Lower lobe of right lung (tissue), 2 donors: ENCODE measurements at places on chromosomes 12 and 14. TPM values are rescaled to one million over a fixed set of nuclear protein-coding genes. Genes with fewer than 3 reads are reported as not detected.

GRCh38 chr12:64672925-64673409 is 62.7 kb downstream of the RASSF3 start:
- DNase-seq, result peak; percentile 55
- H3K27ac ChIP-seq, result peak overlapping the region; percentile 78
- H3K4me3 ChIP-seq, result no peak overlapping the region
- no peaks in the 10 kb centered on the region for H3K27me3 ChIP-seq

- H3K27ac ChIP-seq, result no peak overlapping the region
- H3K27me3 ChIP-seq, result no peaks in the 10 kb centered on the region
- no peaks in the 10 kb centered on the region for H3K36me3 ChIP-seq
- H3K4me1 ChIP-seq, result no peaks in the 10 kb centered on the region
Observed at GRCh38 chr12:25932971-25933370, 25.5 kb upstream of the RASSF8 start.

DNA sequence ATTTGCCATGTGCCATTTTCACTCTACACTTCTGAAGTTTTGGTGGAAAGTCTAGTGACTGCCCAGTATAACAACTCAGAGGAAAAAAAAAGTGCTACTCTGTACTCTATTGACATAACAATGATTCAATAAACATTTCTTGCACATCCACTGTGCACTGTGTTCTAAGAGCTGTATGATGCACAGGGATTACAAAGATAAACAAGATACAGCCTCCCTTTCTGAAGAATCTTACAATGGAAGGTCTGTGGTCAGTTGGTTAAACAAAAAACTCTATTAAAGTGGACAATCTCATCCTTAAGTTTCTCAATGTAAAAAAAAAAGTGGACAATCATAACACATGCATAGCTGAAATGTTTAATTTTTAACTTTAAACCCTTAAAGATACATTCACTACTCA is 105.7 kb upstream of the RASSF8 start:
- H3K36me3 ChIP-seq, result no peaks in the 10 kb centered on the region
- no peaks in the 10 kb centered on the region for H3K4me1 ChIP-seq
- DNase-seq, result no peak
- no peak overlapping the region for H3K27ac ChIP-seq
- H3K27me3 ChIP-seq, result no peaks in the 10 kb centered on the region

DNA sequence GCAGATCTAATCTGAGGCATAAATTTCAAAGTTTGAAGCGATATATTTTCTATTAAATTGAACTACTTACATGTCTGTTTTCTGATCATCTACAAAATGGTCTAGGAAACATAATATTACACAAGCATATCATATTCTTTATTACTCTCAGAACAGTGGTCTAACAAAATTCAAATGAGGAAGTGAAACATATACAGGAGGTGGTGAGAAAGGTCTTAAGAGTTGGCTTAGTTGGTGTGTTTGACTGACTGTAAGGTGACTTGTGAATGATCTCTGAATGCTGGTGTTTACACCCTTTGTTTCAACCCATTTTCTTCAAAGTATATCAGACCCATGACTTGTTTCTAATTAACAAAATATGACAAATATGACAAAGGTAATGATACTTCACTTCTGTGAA is 1156.8 kb downstream of the SLC16A7 start:
- no peak overlapping the region for H3K4me3 ChIP-seq
- no peak for DNase-seq
- no peak overlapping the region for H3K27ac ChIP-seq
- H3K4me1 ChIP-seq, result no peaks in the 10 kb centered on the region
- no peaks in the 10 kb centered on the region for H3K27me3 ChIP-seq

DNA sequence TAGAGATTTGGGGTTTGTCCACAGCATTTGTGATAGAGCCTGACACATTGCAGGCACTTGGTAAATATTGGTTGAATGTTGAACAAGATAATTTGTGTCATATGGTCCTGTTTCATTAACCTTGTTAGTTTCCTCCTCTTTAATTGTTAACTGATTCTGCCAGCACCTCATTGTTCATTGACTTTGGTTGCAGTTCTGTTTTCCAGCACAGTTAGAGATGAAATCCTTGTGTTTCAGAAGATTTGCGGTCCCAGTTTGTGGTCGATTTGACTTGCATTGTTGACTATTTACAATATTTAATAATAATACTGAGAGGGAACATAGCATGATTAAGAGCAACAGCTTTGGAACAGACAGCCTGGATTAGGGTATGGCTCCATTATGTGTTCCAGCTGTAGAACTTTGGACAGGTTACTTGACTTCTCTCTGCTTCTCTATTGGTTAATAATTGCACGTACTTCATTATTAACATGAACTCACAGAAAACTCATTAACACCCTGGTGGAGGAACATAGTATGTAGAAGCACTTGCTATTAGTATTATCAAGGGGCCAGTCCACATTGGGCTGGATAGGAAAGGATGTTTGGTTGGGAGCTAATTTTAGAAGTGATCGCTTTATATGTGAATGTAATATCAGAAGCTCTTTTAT is 8.7 kb downstream of the DRAM1 start:
- no peak overlapping the region for H3K27ac ChIP-seq
- DNase-seq, result no peak
- H3K27me3 ChIP-seq, result no peaks in the 10 kb centered on the region
- no peaks in the 10 kb centered on the region for H3K36me3 ChIP-seq

DNA sequence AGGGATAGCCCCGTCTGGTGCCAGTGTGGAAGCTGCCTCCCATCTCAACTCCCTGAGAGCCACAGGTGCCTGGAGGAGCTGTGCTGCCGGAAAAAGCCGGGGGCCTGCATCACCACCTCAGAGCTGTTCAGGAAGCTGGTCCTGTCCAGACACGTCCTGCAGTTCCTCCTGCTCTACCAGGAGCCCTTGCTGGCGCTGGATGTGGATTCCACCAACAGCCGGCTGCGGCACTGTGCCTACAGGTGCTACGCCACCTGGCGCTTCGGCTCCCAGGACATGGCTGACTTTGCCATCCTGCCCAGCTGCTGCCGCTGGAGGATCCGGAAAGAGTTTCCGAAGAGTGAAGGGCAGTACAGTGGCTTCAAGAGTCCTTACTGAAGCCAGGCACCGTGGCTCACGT is 25.5 kb upstream of the P2RX4 start:
- peaks cover 26% of the 10 kb centered on the region for H3K36me3 ChIP-seq
- no peaks in the 10 kb centered on the region for H3K27me3 ChIP-seq
- H3K4me3 ChIP-seq, result no peak overlapping the region
- DNase-seq, result peak; percentile 49
- H3K27ac ChIP-seq, result no peak overlapping the region
- H3K4me1 ChIP-seq, result no peaks in the 10 kb centered on the region

The IL22 gene
- not detected for total RNA-seq

The SOX5 gene
- 14.0 TPM for total RNA-seq

The KCNMB4 gene
- total RNA-seq, result 4.5 TPM

The BATF gene
- total RNA-seq, result 6.7 TPM

The CAPZA3 gene
- not detected for total RNA-seq

The TSPAN8 gene
- total RNA-seq, result 15.3 TPM

The NPFF gene
- total RNA-seq, result not detected
